Fibroblast of skin of left biceps (primary cell): ENCODE measurements at places on chromosomes 6 and 20.

- DNase-seq: no peak
Measured at GRCh38 chr6:54717849-54718455, 128.6 kb upstream of the FAM83B start.

DNA sequence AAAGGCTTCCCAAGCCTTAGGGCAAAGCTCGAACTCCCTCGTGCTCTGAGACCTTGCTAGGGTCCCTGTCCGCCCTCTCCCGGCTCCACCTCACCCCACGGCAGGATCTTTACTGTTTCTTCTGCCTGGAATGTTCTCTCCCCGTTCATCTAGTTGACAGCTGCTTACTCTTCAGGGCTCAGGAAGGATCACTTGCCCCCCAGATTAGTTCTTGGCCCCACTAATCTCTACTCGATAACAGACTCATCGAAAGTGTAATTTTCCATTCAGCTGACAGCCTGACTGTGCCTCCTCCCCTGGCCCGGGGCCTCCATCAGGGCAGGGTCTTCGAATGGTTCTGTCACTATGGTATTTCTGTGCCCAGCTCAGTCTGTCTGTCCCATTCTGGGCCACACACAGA, 3.1 kb downstream of the MAP1LC3A start:
- no peak for DNase-seq

GRCh38 chr20:20837574-20838021, 125.2 kb upstream of the RALGAPA2 start:
- no peak for DNase-seq

GRCh38 chr6:64012351-64013001, 376.9 kb downstream of the PHF3 start:
- no peak for DNase-seq

DNA sequence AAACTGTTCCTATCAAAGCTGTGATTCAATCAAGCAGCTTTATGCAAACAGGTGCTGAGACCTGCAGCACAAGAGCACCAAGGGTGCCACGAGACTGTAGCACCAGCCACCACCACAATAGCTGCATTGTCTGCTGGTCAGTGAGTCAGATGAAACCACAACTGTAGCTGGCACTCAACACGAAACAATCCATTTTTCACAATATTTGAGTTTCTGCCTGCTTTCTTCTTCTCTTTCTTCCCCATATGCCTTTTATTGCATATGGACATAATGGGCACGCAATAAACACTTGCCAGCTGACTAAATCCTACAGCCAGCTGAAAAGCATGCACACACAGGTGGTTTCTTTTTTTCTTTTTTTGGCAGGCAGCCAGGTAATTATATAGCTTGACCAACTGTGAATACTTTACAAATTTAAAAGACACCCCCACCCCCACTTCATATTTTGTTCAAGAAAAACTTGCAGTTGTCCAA, 16.6 kb downstream of the SLC2A12 start:
- DNase-seq: no peak

- no peak for DNase-seq
Measured at GRCh38 chr6:131807644-131808459, at the start of gene ENPP1. Gene ENPP1 (plus strand): TSS chr6:131808020. CDS start chr6:131808036, 16 bp downstream.

DNA sequence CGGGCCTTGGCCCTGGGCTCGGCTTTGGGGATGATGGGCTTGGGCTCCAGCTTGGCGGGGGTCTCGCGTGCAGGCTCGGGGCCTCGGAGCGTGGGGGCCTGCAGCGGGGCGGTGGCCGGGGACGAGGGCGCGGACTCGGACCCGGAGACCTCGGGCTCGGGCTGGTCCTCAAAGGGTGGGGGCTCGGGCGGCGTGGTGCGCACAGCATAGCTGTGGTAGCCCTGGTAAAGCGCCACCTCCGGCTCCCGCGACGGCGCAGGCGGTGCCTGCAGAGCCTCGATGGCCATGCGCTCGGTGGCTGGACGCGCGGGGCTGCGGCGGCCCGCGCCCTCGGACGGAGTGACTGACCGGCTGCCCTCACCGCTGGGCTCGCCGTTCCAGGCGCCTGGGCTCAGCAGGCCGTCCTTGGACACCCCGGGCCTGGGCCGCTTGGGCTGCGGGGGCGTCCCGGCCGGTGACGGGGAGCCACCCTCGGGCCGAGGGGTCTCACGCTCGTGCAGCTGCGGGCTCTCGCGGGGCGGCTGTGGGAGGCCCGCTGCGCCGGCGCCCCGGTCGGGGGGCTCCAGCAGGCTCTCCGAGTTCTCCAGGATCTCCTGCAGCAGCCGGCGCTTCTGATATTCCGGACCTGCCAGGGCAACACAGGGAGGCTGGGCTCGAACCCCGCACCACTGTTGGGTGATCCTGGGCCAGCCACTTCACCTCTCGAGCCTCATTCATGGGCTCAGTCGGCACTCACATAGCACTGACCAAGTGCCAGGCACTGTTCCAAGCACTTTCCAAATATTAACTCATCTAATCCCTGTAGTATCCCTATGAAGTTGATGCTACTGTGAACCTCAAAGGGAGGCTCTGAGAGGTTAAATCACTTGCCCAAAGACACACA, 71.0 kb downstream of the JPH2 start:
- DNase-seq: no peak

DNA sequence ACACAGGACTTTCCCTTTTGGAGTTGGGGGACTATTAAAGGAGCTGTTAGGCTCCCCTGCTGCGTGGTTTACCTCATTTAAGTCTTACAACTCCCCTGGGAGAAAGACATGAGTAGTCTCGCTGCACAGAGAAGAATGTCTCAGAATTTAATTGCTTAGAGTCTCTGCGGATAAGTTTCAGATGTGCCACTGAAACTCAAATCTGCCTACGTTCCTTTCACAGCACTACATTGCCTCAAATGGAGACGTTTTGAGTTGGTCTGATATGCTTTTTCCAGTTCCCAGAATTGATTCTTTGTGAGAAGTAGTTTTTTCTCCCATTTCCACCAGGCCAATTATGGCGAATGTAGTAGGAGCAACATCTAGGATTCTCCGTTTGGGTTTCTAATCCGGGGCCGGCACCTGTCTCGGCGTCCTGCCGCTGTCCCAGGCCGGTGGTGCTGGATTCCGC, 532 bp upstream of the SLC35F1 start:
- no peak for DNase-seq

DNA sequence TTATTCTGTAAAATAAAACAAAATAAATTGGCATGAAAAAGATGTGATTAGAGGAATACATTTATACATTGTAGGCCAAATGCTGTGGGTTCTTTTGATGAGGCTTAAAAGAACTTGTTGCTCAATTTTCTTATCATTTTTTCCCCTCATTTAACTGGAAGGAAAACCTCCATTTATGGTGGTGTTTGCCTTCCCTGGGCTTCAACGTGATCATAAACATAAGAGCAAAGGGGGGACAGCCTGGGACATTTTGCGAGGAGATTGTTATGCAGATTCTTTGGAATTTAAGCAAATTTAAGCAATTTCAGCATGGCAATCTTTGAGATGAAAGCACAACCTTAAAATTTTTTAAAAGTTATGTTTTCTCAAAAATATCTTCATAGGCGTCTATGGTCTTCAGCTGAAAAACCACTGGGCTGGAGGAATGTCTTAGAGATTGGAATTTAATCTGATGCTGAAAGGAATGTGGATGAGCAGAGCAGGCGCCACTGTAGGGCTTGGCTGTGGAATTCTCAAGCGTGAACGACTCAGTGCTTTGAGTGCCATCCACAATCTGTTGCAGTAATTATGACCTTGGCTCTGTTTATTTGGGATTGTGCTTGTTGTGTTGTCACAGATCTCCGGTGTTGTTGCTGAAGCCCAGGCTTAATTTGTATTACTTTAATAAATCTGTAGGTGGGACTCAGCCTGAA, 149.4 kb upstream of the MLIP start:
- no peak for DNase-seq

- DNase-seq: no peak
Measured at GRCh38 chr20:51487565-51488268, 54.8 kb downstream of the NFATC2 start.

GRCh38 chr6:101212640-101213039, 180.9 kb upstream of the GRIK2 start:
- no peak for DNase-seq

DNA sequence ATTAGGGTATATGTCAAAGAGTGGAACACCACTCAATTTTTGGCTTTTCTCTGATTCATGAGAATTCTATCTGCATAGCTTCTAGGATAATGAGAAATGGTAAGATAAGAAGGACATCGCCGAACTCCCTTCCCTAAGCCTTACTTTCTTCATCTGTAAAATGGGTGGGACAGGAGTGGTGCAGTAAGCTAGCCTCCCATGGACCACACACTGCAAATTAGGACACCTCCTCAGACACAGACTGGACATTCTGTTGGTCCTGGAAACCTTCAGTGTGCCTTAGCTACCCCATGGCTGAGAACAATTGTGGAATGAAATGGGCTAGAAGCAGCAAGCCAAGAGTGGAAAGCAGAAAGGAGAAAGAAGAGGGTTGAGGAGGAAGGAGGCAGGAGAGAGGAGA, 89.6 kb downstream of the BMP7 start:
- no peak for DNase-seq

GRCh38 chr20:37257988-37258387, 3.6 kb downstream of the GHRH start:
- no peak for DNase-seq

- DNase-seq: no peak
Measured at GRCh38 chr6:51839726-51840374, 247.6 kb downstream of the PKHD1 start.

DNA sequence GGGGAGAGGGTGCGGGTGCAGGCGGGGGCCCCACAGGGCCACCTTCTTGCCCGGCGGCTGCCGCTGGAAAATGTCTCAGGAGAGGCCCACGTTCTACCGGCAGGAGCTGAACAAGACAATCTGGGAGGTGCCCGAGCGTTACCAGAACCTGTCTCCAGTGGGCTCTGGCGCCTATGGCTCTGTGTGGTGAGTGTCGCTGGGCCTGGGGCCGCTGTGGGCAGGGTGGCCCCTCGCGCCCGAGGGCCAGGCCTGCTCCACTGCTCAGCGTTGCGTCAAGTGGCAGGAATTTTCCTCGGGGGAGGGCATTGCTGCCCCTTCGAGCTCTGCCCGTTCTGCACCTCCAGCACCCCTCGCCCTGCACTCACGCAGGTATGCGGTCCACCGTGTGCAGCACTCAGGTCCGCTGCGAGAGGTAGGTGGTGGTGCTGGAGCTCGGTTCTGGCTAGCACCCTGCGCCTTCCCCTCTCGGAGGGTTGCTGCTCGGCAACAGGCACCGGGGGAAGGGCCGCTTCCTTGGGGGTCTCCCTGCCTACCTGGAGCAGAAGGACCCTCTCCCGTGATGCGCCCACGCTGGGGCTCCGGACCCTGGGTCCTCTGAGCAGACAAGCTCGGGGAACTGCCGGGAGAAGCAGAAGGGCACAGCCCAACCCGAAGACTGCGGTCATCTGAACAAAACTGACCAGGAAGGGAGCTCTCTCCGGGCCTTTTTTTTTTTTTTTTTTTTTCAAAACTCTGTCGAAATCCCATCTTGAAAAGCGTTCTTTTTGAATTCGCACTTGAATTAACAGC, 674 bp downstream of the MAPK14 start:
- no peak for DNase-seq

DNA sequence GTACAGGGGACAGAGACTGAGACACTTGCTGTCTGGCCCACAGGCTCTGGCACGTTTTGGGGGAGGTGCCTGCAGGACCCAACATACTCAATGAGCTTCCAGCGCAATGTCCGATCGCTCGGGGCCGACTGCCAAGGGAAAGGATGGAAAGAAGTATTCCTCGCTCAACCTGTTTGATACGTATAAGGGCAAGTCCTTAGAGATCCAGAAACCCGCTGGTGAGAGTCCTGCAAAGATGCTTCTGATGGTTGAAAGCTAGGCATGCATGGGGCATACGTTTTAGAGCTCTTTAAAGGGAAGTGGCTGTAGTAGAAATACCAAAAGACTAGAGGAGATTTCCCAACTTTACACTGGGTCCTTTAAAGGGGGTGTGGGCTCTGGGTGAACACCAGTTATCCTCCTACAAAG, 2.2 kb downstream of the PRRC2A start:
- DNase-seq: no peak

DNA sequence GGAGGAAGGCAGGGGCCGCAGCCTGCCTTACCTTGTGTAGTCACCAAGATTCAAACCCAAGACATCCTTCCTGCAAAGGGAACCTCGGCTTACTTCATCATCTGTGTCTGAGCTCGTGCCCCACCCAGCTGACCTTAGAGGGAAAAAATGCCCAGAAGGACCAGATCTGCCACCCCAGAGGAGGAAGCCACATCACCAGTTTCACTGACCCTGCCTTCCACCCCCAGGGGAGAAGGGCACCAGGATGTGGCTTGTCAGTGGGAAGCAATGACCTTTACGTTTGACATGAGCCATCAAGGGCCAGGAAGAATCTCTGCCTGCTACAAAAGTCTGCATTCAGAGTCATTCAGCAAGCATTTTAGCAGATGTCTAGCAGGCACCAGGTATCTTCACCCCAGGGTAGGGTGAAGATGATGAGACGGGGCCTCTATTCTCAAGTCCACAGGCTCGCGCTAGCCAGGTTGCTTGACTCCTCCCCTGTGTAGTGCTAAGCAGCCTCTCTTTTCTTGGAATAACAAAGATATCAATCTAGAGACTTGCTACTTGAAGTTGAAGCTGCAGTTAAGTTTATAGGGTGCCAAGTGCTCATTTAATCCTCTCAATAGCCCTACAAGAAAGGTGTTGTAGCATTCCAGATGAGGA, 28.1 kb downstream of the HM13 start:
- no peak for DNase-seq

DNA sequence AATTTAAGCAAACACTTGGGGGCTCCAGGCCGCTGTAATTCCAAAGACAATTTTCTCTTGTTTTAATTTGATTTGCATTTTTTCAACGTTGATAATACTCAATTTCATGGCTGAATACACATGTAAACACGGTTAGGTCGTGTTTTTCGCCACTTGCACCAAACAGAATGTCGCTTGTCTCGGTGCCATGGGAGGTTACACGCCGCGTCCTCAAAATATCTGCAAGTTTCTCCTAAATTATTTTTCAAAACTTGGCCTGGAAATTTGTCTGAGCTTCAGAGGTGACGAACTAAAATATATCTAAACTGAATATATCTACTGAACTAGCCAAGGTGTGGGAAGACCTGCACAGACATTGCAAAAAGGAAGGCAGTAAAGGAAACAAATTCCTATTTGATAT, 15.0 kb downstream of the FOXA2 start:
- no peak for DNase-seq

- no peak for DNase-seq
Measured at GRCh38 chr20:1555952-1556351, 1.6 kb downstream of the SIRPD start.

GRCh38 chr6:111207141-111207858, 120.0 kb downstream of the SLC16A10 start:
- no peak for DNase-seq
